LHCN-M2 (cell line): ENCODE measurements at places on chromosomes 11 and 22. TPM values are rescaled to one million over a fixed set of nuclear protein-coding genes. Genes with fewer than 3 reads are reported as not detected.

DNA sequence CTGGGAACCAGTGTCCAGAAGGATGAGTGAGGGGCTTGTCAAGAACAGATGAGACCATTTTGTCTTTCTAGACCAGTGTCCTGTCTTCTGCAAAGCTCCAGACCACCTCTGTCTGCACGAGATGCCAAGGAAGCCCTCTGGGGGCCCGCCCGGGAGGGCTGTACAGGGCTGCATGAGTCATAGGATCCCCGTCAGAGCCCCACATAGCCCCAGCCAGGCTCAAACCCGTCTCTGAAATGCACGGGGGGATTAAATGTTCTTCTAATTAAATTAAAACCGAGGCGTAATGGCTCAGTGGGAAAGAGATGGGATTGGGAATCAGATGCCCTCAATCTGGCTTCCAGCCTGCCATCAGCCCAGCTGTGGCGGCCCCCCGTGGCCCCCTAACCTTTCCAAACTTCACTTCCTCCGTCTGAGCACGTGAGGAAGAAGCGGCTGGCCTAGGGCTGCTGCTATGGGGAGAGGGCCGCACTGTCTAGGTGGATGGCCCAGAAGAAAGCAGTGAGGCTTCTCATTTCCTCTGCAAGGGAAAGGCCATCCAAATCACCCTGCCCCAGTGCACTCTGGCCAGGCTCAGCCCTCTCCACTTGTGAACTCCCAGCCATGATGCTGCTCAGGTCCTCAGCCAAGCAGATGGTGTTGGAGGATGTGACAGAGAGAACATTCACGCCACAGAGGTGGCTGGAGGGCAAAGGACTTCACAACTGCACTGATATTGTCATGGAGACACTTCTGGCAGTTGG is 32.8 kb downstream of the KCNQ1OT1 start:
- DNase-seq: no peak

DNA sequence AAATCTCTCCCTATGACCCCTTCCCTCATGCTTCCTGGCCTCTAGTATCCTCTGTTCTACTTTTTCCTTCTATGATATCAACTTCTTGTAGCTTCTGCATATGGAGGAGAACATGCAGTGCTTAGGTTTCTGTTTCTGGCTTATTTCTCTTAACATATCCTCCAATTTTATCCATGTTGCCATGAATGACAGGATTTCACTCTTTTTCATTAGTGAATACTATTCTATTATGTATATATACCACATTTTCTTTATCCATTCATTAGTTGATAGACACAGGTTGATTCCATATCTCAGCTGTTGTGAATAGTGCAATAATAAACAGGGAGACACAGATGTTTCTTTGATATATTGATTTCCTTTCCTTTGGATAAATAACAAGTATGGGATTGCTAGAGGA is 123.3 kb upstream of the SESN3 start:
- DNase-seq: no peak

GRCh38 chr11:122632181-122632824 is 23.2 kb upstream of the UBASH3B start:
- no peak for DNase-seq

DNA sequence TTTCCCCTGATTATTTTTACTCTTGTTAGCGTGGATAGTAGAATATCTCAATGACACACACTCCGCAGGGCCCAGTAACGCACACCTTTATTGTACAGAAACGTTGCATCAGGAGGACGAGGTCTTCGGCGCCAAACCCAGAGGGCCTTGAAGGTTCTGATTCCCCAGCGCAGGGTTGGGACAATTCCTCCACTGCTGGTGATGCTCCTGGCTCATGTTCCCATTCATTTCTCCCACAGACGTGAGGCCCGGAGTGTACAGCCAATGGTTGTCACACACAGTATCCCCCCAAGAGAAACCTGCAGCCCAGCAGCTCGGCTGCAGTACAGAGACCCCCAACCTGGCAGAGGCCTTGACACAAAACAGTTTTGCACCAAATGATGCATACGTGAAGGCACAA is 6.1 kb upstream of the ANO1 start:
- no peak for DNase-seq

GRCh38 chr11:79332017-79332416 is 108.8 kb downstream of the TENM4 start:
- DNase-seq: no peak

DNA sequence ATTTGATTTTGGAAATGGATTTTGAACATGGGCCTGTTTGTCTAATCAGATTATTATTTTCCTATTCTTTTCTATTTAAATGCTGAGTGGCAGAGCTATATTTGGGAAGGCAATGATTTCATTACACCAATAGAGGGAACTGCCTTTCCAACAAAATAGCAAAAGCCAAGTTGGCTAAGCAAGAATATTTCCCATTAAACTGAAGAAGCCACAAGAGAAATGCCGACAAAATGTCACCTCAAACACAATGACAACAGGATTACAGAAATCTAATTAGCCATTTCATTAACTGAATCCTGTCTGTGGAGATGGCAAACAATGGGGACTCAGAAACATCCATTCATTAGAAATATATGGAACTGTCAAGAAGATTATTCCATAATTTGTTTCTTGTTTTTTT is 1593.1 kb upstream of the RAG2 start:
- no peak for DNase-seq

CD248 gene
- total RNA-seq: 0.06 TPM in 1 of 2 replicates, not detected in the other

GRCh38 chr22:35023692-35024363 is 42.1 kb upstream of the ISX start:
- DNase-seq: no peak

P2RX3 gene
- total RNA-seq: not detected in 2 replicates
